ENCODE measurements at places on chromosomes 1 and 21. TPM values are rescaled to one million over a fixed set of nuclear protein-coding genes. Genes with fewer than 3 reads are reported as not detected.

The KLF17 gene
- total RNA-seq: not detected

The ZFYVE9 gene
- 0.99 TPM for total RNA-seq

The LCE1E gene
- total RNA-seq: not detected

The LINGO4 gene
- total RNA-seq: 4.0 TPM

The KISS1 gene
- not detected for total RNA-seq

The RIMS3 gene
- 4.2 TPM for total RNA-seq

The CRYAA gene
- not detected for total RNA-seq

The ACKR1 gene
- not detected for total RNA-seq

The RAD54L gene
- 56.5 TPM for total RNA-seq

The AMPD1 gene
- total RNA-seq: not detected

The FAM151A gene
- total RNA-seq: not detected

DNA sequence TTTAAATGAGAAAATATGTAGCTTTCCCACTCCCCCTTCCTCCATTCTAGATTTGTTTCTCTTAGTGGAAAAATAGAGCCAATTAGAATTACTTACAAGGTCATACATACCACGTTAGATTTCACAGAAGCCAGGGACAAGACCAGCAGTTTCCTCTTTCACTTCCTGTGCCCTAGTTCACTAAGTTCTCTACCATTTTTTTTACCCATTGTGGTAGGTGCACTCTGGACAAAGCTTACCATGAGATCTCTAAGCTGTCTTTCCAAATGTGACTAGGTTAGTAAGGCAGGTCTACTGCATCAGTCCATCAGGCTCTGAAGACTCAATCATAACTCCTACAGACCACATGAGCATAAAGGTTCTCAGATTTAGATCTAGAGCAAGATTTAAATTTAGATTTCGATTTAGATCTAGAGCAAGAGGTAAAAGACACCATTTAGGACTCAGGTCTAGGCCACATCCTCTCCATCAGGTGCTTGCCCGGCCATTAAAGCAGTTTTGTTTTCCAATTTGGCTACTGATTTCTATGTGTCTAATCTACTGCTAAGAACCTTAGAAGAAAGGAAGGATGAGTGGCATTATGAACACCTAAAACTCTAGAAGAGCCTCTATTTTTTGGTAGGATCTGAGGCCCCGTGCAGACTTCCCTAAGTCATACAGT lies 235.3 kb downstream of the FAF1 start:
- ATAC-seq: peak; percentile 88

DNA sequence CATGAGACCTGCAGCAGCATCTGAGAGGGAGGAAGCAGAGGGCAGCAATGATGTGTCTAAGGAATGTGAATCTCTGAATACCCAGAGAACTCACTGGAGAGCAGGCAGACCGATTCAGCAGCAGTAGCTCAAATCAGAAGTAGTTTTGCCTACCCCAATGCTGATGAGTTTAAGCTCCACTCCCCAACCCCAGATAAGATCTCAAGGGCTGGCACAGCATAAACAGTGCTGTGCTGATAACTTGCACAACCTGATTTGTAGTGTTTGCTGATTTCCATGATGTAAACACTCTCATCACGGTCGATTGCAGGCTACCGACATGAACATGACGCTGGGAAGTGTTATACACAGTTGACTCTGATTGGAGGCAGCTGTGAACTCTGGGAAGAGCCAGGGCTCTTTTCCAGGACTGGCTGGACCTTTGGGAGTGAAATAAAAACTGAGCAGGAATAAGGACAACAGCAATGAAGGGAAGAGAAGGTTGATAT lies 11.2 kb upstream of the HMGCS2 start:
- ATAC-seq: no peak

- ATAC-seq: no peak
Observed at GRCh38 chr1:1846386-1846918, 44.4 kb downstream of the GNB1 start.

GRCh38 chr1:63928186-63929105 lies 154.6 kb downstream of the ROR1 start:
- no peak for ATAC-seq

DNA sequence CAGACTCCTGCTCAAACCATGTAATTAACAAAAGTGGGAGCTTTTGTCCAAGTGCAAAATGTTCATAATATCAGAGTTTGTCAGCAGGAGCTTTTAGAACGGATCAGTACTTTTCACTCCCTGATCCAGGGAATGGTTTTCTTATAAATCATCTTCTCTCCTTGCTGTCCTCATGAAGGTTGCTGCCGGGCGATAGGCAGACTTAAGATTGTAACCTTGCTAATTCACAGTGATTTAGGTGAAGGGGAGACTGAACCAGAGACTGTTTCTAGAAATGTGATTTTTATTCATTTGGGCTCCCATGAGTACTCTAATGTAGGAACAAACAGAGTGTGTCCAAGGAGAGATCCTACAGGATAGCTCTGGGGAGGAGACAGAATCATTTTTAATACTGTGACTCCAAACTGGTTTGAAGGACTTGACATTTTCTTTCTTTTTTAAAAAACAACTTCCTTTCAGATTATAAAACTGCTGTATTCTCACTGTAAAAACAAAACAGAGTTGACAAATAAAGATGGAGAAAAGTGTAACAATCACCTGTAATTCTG lies 23.7 kb downstream of the ELAVL4 start:
- ATAC-seq: no peak

DNA sequence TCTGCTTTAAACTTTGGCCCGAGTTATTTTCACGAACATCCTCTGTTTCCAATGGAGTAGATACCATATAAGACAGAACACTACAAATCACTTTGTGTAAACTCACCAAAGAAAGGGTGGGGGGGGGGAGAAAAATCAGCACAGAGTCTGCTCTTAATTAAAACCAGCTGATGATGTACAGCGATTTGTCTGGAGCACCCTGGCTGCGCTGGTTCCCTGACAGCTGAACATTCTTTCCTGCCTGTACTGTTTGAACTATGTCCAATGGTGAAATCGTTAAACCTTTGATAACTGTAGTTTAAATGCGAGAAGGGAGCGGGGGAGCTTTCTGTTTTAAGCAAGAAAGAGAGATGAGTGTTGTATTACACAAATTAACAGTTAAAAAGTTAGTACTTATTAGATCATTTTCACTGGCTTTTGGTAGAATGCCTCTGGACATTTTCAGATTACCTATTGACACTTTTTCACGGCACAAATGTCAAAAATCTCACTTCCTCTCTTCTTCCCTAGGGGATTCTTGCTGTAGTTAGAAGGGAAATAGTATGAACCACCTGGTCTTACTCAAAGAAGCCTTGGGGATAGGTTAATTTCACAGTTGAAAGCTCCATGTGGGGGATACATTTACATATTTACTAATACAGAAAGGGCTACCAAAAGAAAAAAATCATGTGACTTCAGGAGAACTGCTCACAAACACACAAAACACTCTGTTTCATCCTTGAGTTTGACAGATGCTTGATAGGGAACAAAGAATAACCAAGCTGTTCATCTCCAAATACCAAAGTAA lies 140.2 kb upstream of the RUNX1 start:
- ATAC-seq: no peak

- no peak for ATAC-seq
Observed at GRCh38 chr1:152869808-152870419, 8.2 kb upstream of the SMCP start.

DNA sequence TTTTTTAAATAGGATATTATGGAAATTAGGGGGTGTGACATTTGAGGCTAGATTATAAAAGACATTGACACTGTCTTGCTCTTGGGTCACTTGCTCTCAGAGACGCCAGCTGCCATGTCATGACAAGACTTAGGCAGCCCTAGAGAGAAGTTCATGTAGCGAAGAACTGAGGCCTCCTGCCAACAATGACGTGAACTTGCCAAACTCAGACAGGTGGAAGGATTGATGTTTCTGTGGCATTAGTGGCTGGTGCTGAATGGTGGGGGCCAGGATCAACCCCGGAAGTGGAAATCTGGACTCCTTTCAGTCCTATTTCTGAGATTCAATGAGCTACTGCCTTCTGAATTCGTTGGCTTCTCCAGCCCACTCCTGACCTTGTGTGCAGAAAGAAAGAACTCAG lies 14.7 kb downstream of the NCF2 start:
- no peak for ATAC-seq

DNA sequence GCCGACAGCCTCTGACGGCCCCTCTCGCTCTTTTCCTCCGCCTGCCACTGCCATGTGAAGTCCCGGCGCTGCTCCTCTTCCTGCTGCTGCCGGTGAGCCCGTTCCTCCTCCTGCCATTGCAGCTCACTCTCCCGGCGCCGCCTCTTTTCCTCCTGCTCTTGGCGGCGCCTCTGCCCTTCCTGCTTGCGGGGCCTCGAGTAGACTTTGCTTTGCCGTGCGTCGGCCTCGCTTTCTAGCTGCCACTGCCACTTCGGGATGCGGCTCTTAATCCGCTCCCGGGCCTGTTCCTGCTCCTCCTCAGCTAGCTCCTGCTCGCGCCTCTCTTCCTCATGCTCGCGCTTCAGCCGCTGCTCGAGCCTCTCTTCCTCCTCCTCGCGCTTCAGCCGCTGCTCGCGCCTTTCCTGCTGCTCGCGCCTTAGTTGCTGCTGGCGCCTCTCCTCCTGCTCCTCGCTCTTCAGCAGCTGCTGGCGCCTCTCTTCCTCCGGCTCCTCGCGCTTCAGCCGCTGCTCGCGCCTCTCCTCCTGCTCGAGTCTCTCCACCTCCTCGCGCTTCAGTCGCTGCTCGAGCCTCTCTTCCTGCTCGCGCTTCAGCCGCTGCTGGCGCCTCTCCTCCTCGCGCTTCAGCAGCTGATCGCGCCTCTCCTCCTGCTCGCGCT lies 4.3 kb downstream of the TCHH start:
- peak; percentile 62 for ATAC-seq
